NK-92 treated with Interleukin-12 subunit alpha and Interleukin-12 subunit beta, amount 100 ng/mL, for 24 hours (cell line): ENCODE measurements at places on chromosomes 12 and 14.

GRCh38 chr14:68199554-68200151 is 380.1 kb downstream of the RAD51B start:
- DNase-seq: no peak

DNA sequence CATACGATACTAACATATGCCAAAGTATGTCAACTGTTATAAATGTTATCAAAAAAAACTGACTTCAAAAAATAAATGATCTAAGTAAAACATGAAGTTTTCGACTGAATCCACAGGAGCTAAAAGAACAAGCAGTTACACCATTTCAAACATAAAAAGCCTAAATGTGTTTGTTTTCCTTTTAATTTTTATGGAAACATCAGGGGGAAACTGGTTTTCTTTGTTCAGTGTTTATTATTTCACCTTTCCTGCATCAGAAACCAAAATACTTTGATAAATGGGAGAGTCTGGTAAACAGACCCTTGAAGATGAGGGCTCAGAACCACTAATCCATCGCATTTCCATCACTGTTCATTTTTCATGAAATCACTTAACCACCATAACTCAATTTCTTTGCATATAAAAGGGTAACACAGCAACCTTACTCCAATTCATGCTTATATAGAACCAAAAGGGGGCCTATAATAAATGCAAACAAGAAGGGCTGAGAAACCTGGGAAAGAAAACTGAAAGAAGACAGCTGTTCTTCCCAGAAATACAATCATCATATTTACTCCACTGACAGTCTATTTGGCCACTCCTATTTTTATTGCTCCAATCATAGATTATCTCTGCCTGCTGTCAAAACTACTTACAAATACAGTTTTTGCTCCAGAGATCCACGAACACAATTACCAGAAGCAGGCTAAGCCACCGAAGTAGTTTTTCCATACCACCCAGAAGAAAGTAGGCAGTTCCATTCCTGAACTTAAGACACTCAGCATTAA is 17.0 kb downstream of the FGD6 start:
- no peak for DNase-seq

DNA sequence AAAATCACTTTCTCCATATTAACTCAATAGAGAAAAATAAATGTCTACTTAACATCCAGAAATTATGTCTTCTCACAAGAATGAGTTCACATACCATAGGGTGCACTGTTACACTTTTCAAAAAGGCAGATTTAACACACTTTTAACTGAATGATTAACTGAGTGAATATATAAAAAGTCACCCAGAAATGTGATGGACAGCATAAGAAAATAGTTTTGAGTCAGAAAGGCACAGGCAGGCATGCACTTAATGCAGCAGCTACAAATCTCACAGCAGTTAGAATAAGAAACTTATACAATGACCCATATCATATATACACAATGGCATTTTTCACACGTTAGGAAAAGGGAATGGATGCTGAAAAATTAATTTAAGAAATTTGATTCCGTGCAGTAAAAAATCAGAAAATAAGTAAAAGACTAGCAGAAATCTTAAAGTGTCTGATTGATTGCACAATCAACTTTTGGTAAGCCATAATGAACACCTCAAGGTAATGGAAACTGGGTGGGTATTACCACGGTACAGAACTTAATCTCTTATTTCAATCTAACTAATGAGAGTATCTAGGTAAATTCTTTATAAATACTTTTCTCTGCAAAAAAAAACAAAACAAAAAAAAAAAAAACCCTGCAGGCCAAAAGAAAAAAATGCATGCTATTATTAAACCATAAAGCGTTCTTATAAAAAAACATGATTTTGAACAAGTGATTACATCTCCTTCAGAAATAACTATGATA is 3.5 kb downstream of the MED13L start:
- no peak for DNase-seq

- no peak for DNase-seq
These were observed 497.0 kb downstream of the NRXN3 start for GRCh38 chr14:78667141-78667540.

- no peak for DNase-seq
These were observed 18.0 kb downstream of the SLC24A4 start for GRCh38 chr14:92340931-92341330.

DNA sequence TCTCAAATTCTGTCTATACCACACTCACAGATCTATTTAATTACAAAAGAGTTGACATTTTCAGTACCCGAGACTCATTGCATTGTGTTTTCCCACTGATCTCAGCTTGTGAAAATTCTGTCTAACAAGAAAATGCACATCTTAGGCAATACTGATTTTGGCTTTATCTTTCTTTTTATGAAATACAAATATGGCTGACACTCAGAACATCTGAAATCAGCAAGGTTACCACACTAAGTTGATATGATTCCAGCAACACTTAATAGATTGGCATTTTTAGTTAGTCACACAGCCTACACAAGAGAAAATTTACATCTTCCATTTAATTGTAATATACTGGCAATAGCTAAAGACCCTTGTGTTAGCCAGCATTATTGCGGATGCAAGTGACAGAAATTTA is 40.3 kb downstream of the PEX5 start:
- no peak for DNase-seq

GRCh38 chr12:47767216-47767724 is 5.8 kb upstream of the SLC48A1 start:
- peak; percentile 49 for DNase-seq
